ENCODE measurements at places on chromosomes 12 and 14.

DNA sequence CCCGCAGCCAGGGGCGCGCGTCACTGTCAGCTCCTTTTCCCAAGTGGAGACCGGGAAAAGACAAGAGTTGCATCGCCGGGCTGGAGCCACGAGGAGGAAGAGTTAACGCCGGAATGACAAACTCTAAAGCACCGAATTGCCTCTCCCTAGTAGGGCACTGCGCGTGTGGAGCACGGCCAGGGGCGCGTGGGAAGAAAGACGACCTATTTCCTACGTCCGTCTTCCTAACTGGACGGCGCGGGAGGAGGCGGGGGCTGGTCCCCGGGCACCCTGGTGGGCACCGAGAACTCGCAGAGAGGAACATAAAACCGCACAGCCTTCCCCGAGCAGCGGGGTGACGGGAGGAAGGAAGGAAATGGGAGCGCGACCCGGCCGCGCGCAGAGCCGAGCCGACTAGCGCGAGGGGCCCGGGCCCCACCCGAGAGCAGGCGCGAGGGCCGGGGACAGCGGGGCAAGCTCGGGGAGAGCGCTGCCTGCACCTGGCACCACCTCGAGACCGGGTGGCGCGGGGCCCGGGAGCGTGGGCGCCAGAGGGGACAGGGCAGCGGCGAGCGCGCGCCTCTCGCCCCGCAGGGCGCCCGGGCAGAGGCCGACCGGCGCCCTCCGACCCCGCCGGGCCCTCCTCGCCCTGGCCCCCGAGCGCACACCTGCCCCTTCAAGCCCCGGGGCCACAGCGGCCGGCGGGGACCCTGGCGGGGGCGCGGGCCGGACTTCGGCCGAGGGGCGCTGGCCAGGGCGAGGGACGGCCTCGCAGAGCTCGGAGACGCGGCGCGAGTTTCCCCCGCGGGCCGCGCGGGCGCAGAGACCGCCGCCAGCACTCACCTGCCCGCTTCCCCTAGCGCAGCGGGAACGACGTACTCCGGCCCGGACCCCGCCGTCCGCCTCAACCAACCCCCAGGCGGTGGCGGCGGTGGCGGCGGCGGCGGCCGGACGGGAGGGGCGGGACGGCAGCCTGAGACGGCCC is at the start of gene SETD3:
SETD3 (minus strand) TSS at position 954 of the 964 bp plus-strand sequence. CDS start 15,054 bp downstream, outside the sequence.
- peak within 1 kb of the TSS; percentile 44 for H3K27ac ChIP-seq
- H3K4me3 ChIP-seq: peak within 1 kb of the TSS; percentile 83

- no peak for DNase-seq
- H3K27me3 ChIP-seq: no peaks in the 10 kb centered on the region
- H3K4me1 ChIP-seq: no peaks in the 10 kb centered on the region
- no peak overlapping the region for H3K27ac ChIP-seq
- H3K4me3 ChIP-seq: no peak overlapping the region
These were observed 129.3 kb downstream of the SLC15A4 start for GRCh38 chr12:128694445-128694844.

DNA sequence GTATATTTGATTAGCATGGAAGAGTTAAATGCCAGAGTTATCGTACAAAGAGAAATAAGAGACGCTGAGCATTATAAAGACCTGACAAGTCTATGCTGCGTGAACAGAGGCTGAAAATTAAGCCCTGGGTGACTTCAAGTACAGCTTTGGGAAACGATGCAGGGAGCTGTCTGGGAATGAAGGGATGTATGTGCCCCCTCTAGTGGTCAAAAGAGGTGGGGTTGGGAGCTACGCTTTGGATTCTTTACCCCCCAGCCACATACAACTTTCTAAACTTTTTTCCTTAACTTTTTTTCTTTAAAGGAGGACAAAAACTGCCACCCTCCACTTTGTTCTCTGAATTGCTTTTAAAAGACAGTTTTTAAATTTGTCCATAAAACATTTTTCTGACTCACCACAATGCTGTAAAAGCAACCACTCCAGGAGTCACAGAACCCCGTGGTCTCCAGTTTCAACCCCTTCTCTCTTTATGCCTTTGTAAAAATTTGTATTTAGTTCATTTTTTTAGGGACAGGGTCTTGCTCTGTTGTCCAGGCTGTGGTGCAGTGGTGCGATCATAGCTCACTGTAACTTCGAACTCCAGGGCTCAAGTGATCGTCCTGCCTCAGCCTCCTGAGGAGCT is 59.4 kb downstream of the ZNF664 start:
- H3K4me1 ChIP-seq: peaks cover 11% of the 10 kb centered on the region
- no peak overlapping the region for H3K4me3 ChIP-seq
- H3K36me3 ChIP-seq: no peaks in the 10 kb centered on the region

GRCh38 chr14:21264025-21264801 is 5.0 kb downstream of the HNRNPC start:
- peak overlapping the region; percentile 27 for H3K4me3 ChIP-seq
- peaks cover 26% of the 10 kb centered on the region for H3K4me1 ChIP-seq
- peak overlapping the region; percentile 68 for H3K27ac ChIP-seq
- no peaks in the 10 kb centered on the region for H3K27me3 ChIP-seq
- H3K36me3 ChIP-seq: peaks cover 4% of the 10 kb centered on the region
- peak; percentile 25 for DNase-seq

- no peak for DNase-seq
- H3K4me1 ChIP-seq: no peaks in the 10 kb centered on the region
- H3K27me3 ChIP-seq: peaks cover 93% of the 10 kb centered on the region
- H3K27ac ChIP-seq: no peak overlapping the region
These were observed 1317.0 kb downstream of the TMEM121 start for GRCh38 chr14:106843386-106843785.

- no peak overlapping the region for H3K27ac ChIP-seq
- no peak overlapping the region for H3K4me3 ChIP-seq
- no peaks in the 10 kb centered on the region for H3K36me3 ChIP-seq
- no peaks in the 10 kb centered on the region for H3K27me3 ChIP-seq
These were observed 238.0 kb upstream of the FOXN3 start for GRCh38 chr14:89654998-89655397.

GRCh38 chr14:29654901-29655550 is 272.6 kb downstream of the PRKD1 start:
- DNase-seq: no peak
- H3K4me1 ChIP-seq: no peaks in the 10 kb centered on the region
- no peak overlapping the region for H3K27ac ChIP-seq
- H3K36me3 ChIP-seq: no peaks in the 10 kb centered on the region
- H3K4me3 ChIP-seq: no peak overlapping the region

DNA sequence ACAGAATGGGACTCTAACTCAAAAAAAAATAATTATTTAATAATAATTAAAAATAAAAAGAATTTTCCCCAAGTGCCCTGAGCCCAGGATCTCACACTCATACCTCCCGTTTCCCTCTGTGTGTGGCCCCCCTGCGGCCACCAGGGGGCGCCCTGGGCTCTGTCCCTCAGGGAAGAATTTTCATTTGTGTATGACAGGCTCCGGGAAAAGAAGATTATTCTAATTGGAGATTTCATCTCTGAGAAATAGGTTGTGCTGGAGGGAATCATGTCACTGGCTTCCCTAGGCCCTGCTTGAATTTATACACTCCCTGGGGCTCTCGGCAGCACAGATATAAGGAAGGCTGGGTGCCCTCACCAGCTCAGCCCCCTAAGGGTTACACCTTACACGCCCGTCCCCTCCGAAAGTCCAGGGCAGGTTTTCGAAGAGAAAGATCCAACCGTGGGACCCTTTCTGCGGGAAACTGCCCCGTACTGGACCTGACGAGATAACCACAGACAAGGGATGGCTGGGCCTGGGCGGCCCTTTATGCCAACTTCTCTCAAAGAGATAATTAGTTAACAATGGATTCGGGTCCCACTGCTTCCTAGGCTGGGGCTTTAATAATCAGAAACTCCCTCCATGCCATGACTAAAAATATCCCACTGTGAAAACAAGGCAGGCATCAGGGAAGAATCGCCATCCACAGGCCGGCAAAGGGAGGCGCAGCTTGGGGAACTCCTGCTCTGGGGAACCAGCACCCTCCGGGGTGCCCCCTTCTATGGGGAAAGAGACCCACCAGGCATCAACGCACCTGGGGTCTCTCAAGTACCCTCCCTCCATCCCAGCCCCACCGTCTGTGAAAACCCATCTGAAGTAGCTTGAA is 80.7 kb downstream of the KDM2B start:
- DNase-seq: peak; percentile 30
- H3K27me3 ChIP-seq: no peaks in the 10 kb centered on the region
- H3K27ac ChIP-seq: no peak overlapping the region
- H3K36me3 ChIP-seq: no peaks in the 10 kb centered on the region
- no peaks in the 10 kb centered on the region for H3K4me1 ChIP-seq
